ENCODE measurements at places on chromosomes 4 and X. TPM values are rescaled to one million over a fixed set of nuclear protein-coding genes. Genes with fewer than 3 reads are reported as not detected.

Gene ZFP92
- 0.08 TPM for total RNA-seq

Gene GLRA2
- not detected for total RNA-seq

Gene KIF4A
- total RNA-seq: 2.7 TPM

Gene NSUN7
- total RNA-seq: not detected

Gene CORIN
- under 0.01 TPM for total RNA-seq

Gene CT45A10
- not detected for total RNA-seq

Gene NEIL3
- 3.7 TPM for total RNA-seq

Gene BEX4
- 7.9 TPM for total RNA-seq

Gene ETNPPL
- total RNA-seq: not detected

Gene PUDP
- 7.5 TPM for total RNA-seq

Gene C4orf54
- total RNA-seq: 0.08 TPM

Gene FOXR2
- not detected for total RNA-seq

Gene LARP1B
- 13.7 TPM for total RNA-seq

Gene MAGEE2
- not detected for total RNA-seq

Gene SORBS2
- 2.8 TPM for total RNA-seq

Gene HMGN5
- 2.0 TPM for total RNA-seq

Gene SH3BGRL
- 132 TPM for total RNA-seq

Gene PAGE1
- not detected for total RNA-seq

Gene TAF7L
- total RNA-seq: 0.98 TPM

Gene CPZ
- total RNA-seq: 7.0 TPM

Gene GAGE12E
- total RNA-seq: not detected

Gene GSX2
- not detected for total RNA-seq

Gene EPHA5
- total RNA-seq: 50.2 TPM

Gene GJB1
- total RNA-seq: not detected

Gene EGF
- 0.09 TPM for total RNA-seq

Gene CXCL3
- total RNA-seq: 0.09 TPM

Gene WNK3
- 10.5 TPM for total RNA-seq

Gene SPIN2A
- not detected for total RNA-seq

Gene TMEM156
- total RNA-seq: 0.18 TPM

Gene RXFP1
- not detected for total RNA-seq

Gene TRIM60
- not detected for total RNA-seq

Gene PCYT1B
- total RNA-seq: 0.74 TPM

Gene ACSL4
- total RNA-seq: 260 TPM

Gene CLDN34
- total RNA-seq: not detected

Gene MTMR8
- total RNA-seq: 0.27 TPM

Gene PPEF2
- total RNA-seq: not detected

Gene OPN1MW2
- total RNA-seq: not detected

Gene PLAC8
- total RNA-seq: 1.1 TPM

Gene PRKG2
- 7.9 TPM for total RNA-seq

Gene TLR10
- not detected for total RNA-seq

Gene DEFB131A
- not detected for total RNA-seq

Gene CXorf51A
- not detected for total RNA-seq

Gene CXCL1
- total RNA-seq: 5.2 TPM

Gene CLDN2
- total RNA-seq: not detected
